ENCODE measurements at places on chromosomes 11 and 22.

DNA sequence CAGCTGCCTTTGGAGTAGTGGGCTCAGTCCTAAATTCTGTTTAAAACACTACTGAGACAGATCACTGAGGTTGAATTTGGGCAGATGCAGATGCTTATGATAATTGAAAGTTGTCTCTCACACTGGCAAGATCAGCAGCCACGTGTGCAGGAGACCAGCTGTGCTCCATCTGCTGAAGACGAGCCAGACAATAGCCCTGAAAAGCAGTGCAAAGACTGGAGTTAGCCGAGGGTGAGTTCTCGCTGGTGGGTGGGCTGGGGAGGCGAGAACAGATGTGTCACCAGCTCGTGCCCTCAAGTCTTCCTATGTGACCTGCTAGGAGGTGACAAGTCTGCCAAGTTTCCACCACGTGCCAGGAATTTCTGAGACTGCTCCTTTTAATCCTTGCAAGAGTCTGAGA lies 661.3 kb upstream of the B3GAT1 start:
- peak; percentile 12 for DNase-seq

DNA sequence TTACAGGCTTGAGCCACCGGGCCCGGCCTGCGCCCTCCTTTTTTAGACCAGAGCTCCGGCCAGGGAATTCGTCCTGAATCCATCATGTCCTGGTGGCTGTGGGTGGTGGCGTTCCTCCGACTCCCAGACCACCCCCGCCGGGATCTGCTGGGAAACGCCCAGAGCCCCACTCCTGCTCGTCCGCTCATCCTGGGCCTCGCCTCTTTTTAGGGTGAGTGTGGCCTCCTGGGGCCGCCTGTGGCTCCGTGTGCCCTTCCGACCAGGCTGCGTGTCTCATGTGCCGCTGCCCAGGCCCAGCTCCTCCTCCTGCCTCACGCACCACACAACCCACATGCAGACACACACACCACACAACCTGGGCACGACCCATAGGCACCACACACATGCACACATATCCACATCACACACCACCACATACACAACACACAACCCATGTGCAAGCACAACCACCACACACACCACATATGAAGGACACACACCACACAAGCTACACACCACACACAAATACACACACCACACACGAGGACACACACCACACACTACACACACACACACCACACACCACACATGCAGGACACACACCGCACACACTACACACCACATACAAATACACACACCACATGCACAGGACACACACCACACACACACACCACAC lies 946.2 kb downstream of the BRD1 start:
- DNase-seq = no peak

- no peak for DNase-seq
Measured at GRCh38 chr11:83363312-83363711, 77.1 kb upstream of the CCDC90B start.

GRCh38 chr11:22957786-22958185 lies 97.5 kb upstream of the CCDC179 start:
- DNase-seq = no peak

GRCh38 chr22:49776891-49777290 lies 50.8 kb downstream of the BRD1 start:
- no peak for DNase-seq

DNA sequence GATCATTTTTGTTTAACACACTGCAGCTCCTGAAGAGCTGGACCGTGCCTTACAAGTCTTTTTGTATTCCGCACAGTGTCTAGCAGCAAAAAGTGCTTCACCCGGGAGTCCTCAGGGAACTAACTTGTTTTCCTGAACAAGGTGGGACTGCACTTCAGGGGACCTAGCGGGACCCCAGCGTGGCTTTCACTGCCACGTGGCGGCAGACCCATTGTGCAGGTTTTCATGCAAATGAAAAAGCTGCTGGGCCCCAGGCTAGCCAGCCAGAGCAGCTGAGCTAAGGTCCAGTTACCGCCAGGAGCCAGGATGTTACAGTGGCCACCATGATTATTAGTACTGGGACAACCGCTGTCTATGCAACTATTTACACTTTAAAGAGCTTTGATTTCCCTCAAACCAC lies 90.6 kb downstream of the FAR1 start:
- no peak for DNase-seq

- DNase-seq = no peak
Measured at GRCh38 chr22:28882545-28882877, 861 bp upstream of the ZNRF3 start.

- DNase-seq = no peak
Measured at GRCh38 chr11:120037111-120037510, 100.8 kb downstream of the TRIM29 start.

- DNase-seq = no peak
Measured at GRCh38 chr11:86812981-86813380, 12.6 kb downstream of the PRSS23 start.

DNA sequence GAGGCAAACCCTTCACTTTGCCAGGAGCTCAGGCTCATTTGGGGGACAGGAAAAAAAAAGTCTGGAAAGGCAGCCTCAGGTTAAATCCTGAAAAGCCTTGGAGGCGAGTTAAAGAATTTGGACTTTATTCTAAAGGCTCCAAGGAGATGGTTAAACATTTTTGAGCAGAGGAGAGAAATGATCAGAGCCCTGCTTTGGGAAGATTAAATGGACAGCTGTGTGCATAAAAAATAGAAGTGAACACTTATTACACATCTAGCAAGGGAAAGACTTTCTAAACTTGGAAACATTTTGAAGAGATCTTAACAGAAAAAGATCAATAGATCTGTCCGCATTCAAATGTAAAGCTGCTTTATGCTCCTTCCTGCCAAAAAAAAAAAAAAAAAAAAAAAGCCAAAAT lies 8.4 kb upstream of the RAB3IL1 start:
- no peak for DNase-seq

GRCh38 chr22:20436307-20436767 lies 1.3 kb downstream of the SCARF2 start:
- no peak for DNase-seq

GRCh38 chr11:131378931-131379330 lies 8.5 kb downstream of the NTM start:
- no peak for DNase-seq

- no peak for DNase-seq
Measured at GRCh38 chr11:95154514-95154913, 64.9 kb downstream of the ENDOD1 start.

- DNase-seq = no peak
Measured at GRCh38 chr11:124463990-124464389, 18.5 kb upstream of the OR8B8 start.

- no peak for DNase-seq
Measured at GRCh38 chr22:17612057-17612456, 16.5 kb downstream of the ATP6V1E1 start.

DNA sequence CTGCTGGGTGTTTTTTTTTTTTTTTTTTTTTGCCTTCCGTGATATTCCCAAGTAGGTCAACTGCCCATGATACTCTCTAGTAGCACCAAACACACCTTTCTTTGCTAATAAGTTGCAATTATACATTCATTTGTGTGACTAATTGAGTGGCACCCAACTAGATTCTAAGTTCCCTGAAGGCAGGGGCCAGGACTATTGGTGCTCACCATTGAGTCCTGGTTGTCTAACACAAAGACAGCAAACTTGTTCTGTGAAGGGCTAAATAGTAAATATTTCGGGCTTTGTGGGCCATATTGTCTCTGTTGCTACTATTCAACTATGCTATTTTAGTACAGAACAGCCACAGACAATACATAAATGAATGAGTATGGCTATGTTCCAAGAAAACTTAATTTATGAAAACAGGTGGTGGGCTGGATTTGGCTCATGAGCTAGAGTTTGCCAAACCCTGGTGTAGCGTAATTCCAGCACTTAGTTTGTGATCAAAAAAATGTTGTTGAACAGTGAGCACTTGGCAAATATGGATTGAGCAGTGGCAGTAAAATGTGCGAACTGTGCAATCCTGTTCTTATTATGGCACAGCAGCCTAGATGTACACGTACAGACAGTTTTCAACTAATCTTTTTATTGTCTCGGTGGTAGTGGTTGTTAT lies 11.3 kb downstream of the ENDOD1 start:
- no peak for DNase-seq

DNA sequence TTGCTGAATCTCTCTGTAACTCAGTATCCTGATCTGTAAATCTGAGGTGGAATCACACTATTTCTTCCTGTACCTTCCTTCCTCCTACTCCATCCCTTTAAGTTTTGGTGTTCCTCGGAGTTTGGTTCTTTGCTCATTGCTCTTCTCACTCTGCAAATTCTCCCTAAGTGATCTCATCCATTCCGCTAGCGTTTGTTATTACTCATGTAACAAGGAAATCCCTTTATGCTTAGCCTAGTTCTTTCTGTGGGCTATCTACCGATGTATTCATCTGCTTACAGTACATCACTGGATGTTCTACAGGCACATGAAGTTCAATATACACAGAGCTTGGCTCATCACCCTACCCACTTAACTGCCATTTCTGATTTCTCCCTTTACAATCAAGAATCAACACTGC lies 1.6 kb upstream of the CEP295 start:
- DNase-seq = no peak

- no peak for DNase-seq
Measured at GRCh38 chr22:19811811-19812771, 42.6 kb downstream of the GNB1L start.

- DNase-seq = no peak
Measured at GRCh38 chr11:131491503-131491902, 121.1 kb downstream of the NTM start.

- DNase-seq = no peak
Measured at GRCh38 chr11:59941091-59941490, 2.9 kb downstream of the OOSP1 start.

GRCh38 chr22:38955250-38955905 lies 2.0 kb upstream of the APOBEC3A start:
- no peak for DNase-seq

GRCh38 chr11:23399995-23400394 lies 539.7 kb upstream of the CCDC179 start:
- no peak for DNase-seq

DNA sequence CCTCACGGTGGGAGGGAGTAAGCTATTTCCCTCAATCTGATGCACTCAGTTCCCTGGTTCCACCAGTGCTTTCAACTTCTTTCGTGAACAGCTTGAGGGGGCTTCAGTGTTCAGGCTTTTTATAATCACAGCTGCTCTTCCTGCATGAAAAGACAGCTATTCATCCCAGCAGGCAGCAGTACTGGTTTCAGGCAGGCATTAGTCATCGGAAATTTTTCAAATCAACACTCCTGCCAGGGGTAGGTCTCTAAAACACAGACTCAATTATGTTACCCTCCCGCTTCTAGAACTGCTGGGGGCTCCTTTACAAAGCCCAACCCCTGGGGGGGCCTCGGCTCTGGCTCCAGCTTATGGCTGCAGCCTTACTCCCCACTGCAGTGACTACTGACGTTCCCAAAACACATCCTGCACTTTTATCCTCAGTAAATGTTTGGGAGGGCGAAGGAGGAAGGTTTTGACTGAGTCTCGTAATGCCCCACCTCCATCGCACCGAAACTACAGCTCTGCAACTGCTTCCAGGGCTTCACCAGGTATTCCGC lies 5.8 kb downstream of the POLDIP3 start:
- no peak for DNase-seq

DNA sequence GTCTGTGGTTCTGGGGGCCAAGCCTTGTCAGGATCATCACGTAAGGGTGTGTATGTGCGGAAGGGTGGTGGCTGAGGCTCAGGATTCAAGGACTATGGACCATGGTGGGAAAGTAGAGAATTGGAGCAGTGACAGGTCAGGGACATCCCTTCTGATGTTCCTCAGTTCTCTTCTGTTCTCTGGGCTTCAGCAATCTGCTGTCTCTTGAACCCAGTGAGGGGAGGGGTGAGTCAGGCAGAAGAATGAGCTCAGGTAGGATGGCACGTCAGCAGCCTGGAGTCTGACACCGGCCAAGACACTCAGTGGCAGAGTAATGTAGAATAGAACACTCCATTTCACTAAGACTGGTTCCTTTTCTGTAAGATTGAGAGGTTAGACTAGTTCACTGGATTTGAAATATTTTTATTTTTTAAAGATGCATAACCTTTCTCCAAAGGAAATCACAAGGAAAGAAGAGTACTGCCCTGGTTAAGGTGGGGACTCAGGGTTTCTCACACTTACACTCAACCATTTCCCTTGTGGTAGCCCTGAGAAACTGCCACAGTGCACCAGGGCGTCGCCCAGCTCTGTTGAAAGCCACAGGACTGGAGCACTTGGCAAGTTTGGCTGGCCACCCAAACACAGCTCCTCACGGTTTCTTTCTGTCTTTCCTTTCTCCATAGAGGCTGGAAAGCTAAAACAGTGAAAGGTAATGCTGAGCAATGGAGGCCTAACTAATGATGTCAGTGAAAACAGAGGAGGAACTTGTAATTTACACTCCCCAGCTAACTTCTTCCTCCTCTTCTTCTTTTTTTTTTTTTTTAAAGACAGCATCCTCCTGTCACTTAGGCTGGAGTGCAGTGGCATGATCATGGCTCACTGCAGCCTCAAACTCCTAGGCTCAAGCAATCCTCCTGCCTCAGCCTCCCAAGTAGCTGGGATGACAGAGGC lies 23.1 kb upstream of the MICAL2 start:
- DNase-seq = peak; percentile 2

- no peak for DNase-seq
Measured at GRCh38 chr11:128234143-128234542, 353.2 kb downstream of the ETS1 start.

DNA sequence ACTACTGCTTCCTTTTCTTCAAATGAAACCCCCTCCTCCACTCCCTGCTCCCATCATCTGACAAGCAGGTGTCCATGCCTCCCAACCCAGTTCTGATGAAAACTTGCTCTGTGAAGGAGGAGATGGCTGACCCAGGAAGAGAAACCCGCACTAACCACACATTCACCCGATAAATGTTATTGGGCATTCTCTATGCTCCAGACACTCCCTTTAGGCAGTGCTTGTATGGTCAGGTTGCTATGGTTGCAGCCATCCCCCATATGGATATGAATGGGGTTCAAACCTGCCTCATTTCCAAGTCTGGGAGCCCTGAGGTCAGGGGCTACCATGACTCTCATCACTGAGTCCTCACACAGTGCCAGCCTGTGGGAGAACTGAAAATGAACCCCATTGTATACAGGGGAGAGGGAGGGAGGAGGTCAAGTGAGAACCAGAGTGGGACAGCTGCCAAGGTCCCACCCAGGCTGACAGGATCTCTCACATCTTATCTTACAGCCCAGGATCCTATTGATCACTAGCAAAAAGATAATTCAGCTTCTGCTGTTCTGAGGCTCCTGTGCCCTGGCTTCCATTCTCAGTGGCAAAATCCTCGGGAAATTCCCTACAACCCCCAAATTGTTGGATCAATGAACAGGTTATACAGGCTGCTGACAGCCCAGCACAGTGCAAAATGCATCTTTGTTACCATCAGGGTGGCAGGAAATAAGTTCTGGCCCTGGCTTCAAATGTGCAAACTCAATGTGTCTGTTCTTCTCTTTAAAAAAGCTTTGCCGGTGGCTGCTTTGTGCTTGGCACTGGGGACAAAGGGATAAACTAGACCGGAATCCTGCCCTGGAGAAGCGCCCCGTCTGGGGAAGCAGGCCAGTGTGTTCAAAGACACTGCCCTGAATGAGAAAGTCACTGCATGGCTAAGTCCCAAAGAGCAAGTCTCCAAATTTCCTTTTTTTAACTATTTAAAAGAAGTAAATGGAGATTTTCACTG lies 22.7 kb upstream of the ACER3 start:
- DNase-seq = no peak

GRCh38 chr11:117180661-117181585 lies 2.4 kb downstream of the SIDT2 start:
- DNase-seq = peak; percentile 2

Data from DMS 273 treated with DMSO at 0.1 percent for 48 hours (cell line).